ENCODE measurements at places on chromosomes 5 and 9.

DNA sequence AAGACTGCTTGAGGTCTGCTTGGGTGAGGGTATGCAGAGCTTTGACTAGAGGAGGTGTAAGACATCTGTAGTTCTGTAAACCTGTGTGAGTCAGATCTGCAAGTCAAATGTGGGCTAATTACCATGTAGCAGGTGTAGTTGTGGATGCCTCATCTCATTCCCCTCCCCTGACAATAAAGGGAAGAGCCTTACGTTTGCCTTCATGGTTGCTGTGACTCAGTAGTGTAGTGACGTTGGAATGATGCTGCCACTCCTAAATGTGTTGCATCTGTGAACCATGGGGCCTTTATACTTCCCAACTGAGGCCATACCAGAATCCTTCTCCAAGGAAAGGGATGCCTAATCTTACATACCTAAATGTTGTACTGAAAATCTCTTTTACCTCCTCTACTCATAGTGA, 26.0 kb downstream of the PRDM6 start:
- DNase-seq = no peak

DNA sequence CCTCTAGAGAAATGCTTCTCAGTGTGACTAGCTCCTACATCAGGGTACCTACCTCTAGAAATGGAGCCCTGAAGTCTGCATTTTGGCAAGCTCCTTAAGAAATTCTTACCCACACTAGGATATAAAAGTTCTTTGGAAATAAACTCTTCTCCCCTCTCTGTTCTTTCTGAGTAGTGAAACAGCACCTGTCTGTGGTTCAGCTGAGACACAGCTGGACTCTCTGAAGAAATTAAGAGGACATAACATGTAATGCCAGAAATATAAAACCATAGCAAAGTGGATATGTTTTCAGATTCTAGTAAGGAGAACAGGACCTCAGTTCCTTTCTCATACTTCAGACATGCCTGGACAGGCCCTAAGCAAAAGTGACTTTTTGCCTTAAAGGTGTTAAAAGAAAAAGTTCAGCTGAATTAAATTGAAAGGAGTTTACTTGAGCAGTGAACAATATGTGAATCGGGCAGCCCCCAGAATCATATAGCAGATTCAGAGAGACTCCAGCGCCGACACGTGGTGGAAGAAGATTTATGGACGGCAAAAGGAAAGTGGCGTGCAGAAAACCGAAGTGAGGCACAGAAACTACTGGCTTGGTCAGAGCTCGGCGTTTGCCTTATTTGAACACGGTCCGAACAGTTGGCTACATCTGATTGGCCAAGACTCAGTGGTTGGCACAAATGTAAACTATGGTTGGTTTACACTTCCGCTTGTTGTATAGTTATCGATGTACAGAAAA, 64.5 kb downstream of the PRKACG start:
- DNase-seq = no peak

DNA sequence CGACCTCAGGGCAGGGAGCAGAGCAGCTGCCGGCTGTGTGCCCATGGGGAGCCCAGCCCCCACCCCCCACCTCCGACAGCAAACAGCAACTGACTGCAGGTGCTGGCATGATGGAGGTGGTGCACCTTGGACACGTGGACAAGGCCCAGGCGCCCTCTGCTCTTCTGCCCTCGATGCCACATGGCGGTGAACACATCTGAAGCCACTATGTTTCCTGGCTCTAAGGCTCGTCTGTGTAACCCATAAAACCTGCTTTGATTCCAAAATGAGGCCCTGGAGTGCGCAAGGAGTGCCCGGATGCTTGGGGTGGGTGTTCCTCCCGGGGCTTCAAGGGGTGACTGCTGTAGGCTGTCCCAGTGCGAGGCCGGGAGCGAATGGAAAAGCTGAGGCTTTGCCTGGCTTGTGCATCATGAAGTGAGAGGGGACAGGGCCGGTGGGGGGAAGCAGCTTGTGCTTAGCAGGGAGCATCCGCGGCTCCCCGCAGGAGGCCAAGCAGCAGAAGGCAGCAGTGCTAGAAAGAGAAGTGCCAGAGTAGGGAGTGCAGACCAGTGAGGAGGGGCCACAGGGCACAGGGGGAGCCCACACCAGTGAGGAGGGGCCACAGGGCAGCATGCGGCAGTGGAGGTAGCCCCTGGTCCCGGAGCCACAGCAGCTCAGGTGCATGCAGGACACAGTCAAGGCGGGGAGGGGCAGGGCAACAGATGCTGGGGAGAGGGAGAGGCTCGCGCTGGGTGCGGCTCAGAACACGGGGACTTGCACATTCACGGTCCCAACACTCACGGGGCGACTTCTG, 30.0 kb downstream of the NKD2 start:
- no peak for DNase-seq

GRCh38 chr9:27276193-27277030, 20.5 kb downstream of the EQTN start:
- peak; percentile 51 for DNase-seq

DNA sequence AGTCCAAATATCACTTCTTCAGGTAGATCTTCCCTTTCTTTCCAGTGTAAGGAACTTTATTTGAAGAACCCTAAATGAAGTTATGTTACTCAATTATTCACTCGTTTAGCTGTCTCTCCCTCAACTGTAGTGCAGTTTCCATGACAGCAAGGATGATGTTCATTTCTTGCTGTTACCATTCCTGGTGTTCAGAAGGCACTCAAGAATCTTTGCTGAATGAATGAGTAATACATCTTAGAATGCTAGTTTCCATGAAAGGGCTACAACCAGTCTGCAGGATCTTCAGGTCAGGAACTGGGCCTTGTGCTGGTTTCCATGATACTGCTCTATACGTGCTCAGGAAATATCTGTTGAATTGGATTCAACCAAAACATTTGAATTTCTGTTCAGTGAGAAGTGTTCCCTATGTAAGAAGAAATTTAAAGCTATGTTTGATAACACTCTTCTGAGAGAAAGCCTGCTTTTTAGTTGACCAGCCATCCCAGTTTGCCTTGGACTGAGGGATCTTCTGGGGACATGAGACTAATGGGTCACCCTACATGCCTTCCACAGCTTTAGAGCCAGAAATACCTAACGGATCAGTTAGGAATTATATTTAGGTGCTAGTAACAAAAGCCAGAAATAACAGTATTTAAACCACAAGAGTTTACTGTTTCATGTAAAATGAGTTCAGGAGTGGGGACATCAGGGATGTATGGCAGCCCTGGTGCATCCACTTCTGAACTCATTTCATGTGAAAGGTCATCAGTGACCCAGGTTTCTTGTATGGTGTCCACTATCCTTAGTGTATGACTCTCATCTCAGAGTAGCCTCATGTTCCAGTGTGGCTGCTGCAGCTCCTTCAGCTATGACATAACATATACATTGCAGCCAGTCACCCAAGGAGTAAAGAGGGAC, 500.1 kb upstream of the SGCD start:
- no peak for DNase-seq

DNA sequence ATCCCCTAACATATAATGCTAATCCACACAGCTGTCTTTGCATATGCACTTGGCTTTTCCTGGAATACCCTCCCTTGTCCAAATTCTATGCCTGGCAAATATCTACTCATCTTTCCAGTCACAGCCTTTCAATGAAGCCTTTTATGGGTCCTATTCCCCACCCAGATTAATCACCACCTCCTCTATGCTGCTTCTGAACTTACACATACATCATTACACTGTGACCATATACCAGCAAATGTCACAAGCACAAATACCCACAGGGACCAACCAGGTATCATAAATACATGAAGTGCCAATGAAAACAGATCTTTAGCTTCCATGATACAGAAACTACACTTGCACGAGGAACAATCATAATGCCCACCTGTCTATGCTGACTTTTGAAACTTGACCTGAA, 22.3 kb downstream of the LPAR1 start:
- no peak for DNase-seq

DNA sequence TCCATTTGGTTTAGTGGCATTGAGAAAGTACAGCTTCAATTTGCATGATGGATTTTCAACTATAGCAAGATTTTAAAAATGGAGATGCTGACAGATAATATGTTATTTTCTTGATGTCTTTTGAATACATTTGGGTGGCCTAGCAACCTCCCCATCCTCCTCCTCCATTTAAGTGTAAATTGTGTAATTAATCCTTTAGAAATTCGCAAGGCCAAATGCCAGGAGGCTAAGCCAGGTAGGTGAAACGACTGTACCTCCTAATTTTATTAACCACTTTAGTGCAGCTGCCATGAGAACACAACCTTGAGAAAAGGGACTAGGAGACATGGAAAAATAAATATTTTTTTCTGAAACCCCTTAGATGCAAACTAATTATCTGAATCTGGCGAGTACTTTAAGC, 248.8 kb downstream of the MRPS30 start:
- DNase-seq = no peak

- no peak for DNase-seq
These were observed 130.9 kb downstream of the SNCAIP start for GRCh38 chr5:122442938-122443337.

- no peak for DNase-seq
These were observed 96.1 kb downstream of the FBN2 start for GRCh38 chr5:128441941-128442350.

DNA sequence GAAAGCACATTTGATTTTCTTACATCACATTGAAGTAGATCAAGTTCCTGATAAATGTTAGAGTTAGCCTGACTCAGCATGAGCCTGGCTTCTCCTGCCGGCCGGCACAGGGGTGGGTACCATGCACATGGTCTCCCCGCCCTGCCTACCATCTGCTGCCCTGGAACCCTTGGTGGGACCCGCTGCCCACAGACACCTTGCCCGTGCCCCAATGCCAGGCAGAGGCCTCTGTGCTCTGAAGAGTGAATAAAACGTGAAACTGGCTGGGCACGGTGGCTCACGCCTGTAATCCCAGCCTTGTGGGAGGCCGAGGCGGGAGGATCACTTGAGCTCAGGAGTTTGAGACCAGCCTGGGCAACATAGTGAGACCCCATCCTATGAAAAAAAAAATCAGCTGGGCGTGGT, 17.3 kb downstream of the EXD3 start:
- DNase-seq = no peak

GRCh38 chr9:115036691-115037090, 81.3 kb downstream of the TNC start:
- DNase-seq = no peak

- peak; percentile 26 for DNase-seq
These were observed 122.7 kb downstream of the ST8SIA4 start for GRCh38 chr5:100780376-100780870.

- no peak for DNase-seq
These were observed 363.4 kb upstream of the SLC30A5 start for GRCh38 chr5:68730220-68730978.

DNA sequence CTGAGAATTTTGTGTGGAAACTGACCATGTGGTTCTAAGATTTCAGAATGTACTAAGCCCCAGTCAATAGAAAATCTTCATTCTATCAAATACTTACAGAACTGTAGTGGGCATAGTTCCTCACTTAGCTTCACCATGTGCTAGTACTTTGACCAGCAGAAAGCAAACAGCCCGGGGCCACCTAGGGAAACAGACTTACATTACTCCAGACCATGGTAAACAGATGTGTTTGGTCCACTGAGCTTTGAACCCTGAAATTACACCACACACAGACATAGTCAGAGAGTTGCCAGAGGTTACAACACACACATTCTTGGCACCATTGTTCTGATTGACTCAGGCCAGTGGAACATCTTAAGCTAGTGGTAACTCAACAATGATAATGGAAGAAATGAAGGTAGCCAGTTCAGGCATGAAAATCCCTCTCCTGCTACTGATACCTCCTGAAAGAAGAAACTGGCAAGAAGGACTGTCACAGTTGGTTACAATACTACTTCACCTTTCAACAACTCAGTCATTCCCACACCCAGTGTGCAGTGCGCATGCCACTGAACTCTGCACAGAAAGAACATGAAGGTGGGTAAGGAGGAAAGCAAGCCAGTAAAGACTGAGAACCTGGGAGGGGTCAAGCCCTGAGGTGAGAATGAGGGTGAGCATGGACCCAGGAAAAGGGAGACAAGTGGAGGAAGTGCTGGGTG, 18.7 kb upstream of the LECT2 start:
- DNase-seq = no peak

- peak; percentile 96 for DNase-seq
These were observed 108.1 kb upstream of the SPRY4 start for GRCh38 chr5:142432961-142433360.

- no peak for DNase-seq
These were observed 90.1 kb downstream of the GOLPH3 start for GRCh38 chr5:32083981-32084430.

DNA sequence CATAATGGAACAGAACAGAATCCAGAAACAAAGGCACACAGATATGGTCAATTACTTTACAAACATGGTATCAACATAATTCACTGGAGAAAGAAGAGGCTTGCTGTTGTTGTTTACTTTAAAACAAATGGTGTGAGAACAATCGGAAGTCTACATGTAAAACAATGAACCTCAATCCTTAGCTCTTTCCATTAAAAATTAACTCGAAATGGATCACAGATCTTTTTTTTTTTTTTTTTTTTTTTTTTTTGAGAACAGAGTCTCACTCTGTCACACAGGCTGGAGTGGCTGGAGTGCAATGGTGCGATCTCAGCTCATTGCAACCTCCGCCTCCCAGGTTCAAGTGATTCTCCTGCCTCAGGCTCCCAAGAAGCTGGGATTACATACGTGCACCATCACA, 9.8 kb downstream of the SEMA4D start:
- DNase-seq = no peak

DNA sequence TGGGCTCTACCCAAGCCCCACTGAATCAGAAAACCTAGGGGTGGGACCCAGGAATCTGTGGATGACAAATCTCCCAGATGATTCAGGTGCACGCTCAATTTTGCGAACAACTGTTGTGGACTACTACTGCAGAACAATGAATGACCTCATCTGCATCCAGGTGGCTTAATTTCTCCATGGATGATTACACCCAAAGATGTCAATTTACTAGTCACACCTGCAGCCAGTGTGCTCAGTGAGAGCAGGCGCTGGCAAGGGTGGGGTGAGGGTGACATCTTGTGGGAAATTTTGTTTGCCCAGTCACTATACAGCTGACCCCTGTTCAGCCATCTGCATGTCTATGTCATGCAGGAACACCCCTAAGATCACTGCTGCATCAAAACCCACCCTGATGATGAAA, 118.2 kb downstream of the ENTREP1 start:
- DNase-seq = no peak

- DNase-seq = no peak
These were observed 935.2 kb upstream of the DMAC1 start for GRCh38 chr9:8734760-8735159.

GRCh38 chr5:99587983-99588382, 659.2 kb upstream of the CHD1 start:
- no peak for DNase-seq

- no peak for DNase-seq
These were observed 67.5 kb upstream of the MAMDC2 start for GRCh38 chr9:69976152-69976551.

GRCh38 chr5:125928663-125929062, 494.5 kb upstream of the GRAMD2B start:
- no peak for DNase-seq

- no peak for DNase-seq
These were observed 91.9 kb upstream of the PTPRD start for GRCh38 chr9:10704720-10705119.
